ENCODE measurements at places on chromosomes 1 and 21. TPM values are rescaled to one million over a fixed set of nuclear protein-coding genes. Genes with fewer than 3 reads are reported as not detected.

DNA sequence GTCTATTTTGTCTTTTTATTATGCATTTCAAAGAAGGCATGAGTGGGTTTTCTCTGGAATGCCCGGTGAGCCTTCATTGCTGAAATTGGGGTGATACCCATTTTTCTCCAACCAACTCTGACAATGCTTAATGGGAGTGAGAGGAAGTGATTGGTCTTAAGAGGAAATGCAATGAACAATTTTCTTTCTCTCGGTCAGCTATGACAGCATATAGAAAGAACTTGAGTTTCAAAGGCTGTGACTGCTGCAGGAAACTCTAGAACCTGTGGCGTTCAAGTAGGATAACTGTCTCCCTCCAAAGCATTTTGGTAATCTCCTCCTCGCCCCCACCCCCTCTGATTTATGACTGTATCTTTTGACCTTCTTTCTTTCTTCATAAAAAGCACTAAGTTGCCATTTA lies 155.9 kb downstream of the LYPLAL1 start:
- no peak for DNase-seq

- no peak for DNase-seq
Observed at GRCh38 chr1:93774707-93775106, 93.1 kb upstream of the BCAR3 start.

GRCh38 chr1:243814718-243815117 lies 35.3 kb downstream of the AKT3 start:
- DNase-seq: no peak

DNA sequence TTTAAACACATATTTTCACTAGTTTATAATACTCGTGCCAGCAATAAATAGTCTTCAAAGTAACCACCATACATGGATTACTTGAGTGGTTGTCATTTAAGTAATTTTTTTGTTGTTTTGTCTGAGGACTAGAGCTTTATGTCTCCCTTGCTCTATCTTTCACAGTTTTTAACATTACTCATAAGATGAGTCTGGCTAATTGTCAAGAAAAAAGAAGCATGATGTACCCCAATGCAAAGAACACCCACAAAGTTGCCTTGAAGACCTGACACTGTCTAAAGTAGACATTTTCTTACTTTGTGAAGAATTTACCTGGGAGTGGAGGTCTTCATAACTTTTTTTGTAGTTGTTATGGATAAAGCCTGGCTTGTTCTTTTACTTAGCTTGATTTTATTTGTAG lies 210.4 kb upstream of the BRINP3 start:
- DNase-seq: no peak

Gene VWA5B1
- 1.5 TPM for polyA plus RNA-seq

DNA sequence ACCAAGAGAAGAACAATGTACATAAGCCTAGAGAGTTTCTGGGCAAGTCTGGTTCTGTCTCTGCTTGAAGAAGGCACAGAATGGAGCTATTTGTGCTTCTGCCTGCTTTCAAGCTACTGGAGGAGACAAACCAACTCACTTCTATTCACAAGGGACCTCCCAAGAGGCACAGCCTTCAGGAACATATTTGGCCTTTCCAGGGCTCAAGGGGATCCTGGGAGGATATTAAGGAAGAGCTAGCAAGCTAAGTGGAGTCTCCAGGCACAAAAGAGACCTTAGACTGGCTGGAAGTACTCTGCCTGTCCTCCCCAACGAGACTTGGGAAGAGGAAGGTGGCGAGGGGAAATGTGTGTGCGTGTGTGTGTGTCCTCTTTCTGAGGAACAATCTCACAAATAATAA lies at the start of gene OR6Y1:
Gene OR6Y1, minus strand, starts transcription at position 54 of the 400 bp plus-strand sequence. CDS start 6,300 bp downstream, outside the sequence.
- no peak for DNase-seq

GRCh38 chr1:159965263-159965662 lies 11.2 kb upstream of the SLAMF9 start:
- DNase-seq: no peak

DNA sequence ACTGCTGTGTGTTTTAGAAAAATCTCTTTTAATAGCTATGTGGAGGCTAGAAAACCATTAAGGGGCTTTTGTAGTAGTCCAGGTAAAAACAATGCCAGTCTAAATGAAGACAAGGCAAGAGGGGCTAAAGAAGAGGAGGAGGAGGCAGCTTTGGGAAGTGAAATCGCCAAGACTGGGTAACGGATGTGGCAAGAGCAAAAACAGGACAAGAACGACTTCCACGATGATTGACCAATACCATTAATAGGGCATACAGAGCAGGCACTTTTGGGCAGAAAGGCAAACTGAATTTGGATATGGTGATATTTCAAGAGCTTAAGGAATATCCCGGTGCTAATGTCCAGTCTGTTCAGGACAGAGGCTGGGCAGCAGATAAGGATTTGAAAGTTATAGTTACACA lies 22.0 kb downstream of the COA6 start:
- DNase-seq: no peak

GRCh38 chr21:40047993-40048730 lies 180.9 kb downstream of the PCP4 start:
- DNase-seq: no peak

Gene ADAM30
- not detected for polyA plus RNA-seq

- no peak for DNase-seq
Observed at GRCh38 chr1:207676153-207676552, 31.2 kb downstream of the CR1L start.

- DNase-seq: no peak
Observed at GRCh38 chr1:211133393-211133835, 534 bp downstream of the KCNH1 start.

DNA sequence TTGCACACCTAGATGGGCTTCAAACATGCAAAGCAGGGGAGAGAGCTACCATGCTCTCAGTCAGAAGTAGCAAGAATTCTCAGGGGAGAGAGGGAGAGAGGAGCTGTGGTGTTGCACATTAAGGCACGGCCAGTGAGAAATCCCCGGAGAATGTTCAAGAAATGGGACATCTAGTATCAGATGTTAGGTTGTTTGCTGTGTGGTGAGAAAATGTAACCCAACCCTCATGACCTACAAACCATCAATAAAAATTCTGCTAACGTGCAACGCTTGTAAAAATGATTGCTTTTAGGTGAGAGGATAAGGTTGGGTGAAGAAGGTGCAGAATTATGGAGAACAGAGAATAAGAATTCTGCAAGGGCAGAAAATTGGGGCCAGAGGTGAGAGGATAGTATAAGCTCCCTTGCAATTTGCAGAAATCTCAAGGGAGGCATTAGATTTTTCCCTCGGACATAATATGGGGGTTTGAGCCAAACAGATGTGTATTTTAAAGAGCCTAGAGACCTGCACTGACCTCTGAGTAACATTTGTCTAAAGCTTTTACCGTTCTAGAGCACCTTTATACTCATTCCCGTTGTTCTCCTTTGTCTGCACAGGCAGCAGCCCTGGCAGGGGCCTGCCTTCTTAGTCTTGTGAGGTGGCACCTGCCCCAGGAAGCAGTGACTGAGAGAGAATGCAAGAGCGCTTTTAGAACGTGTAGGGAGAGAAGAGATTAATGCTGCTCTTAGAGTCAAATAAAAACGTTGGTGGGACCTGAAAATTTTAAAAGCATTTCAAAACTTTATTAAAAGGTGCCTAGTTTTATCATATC lies 25.4 kb upstream of the KIAA0040 start:
- DNase-seq: no peak

Gene MEF2D
- 24.5 TPM for polyA plus RNA-seq

Gene CFAP298
- polyA plus RNA-seq: 75.6 TPM

GRCh38 chr21:36096398-36097290 lies 26.8 kb downstream of the CBR1 start:
- no peak for DNase-seq

Gene DNAH14
- 21.4 TPM for polyA plus RNA-seq

DNA sequence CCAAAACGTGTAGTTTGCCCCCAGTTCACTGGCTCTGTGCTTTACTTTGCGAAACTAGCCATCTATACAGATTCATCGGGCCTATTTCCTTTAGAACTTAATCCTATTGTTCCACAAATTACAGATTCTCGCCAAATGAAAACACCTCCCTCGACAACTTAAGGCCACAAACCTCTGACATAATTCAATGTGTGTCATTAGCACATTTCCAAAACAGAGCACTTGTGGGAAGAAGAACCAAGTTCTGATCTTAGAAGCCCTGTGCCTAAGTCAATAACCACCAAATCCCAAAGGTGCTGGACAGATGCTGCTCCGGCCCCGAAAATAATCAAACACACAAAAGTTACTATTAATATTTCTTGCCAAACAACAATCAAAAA lies 93.9 kb downstream of the SLC45A1 start:
- no peak for DNase-seq

- DNase-seq: no peak
Observed at GRCh38 chr1:51306950-51307349, 23.4 kb downstream of the TTC39A start.

DNA sequence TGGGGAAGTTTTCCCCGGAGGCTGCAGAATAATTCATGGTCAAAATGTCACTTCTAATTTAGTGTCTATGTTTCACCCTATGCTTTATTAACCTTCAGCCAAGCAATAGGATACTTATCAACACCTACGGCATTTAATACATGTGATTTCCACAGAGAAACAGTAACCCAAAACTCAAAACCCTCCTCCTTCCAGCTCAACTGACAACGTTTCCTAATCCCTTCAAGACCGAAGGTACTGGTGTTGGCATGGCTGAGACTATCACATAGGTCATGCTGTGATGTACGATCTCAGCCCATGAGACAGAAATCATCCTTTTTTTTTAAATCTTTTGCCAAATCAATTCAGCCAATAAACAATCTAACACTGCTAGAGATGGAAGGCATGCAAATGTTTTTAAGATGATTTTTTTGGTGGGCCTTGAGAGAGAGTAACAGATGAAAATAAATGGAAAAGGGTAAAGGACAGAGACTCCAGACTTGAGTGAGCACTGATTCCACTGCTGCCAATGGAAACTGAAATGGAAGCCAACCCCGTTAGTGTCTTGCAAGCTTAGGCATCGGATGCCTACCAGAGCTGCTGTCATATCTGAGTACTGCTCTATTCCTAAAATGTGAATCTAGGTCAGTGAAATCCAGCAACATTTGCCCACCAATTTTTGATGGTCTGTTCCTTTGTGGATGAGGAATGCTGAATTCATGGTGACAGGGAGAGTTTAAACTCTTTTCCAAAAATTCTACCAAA lies 63.4 kb upstream of the BCL10 start:
- DNase-seq: no peak

GRCh38 chr1:93576346-93576745 lies 105.3 kb downstream of the BCAR3 start:
- DNase-seq: no peak

- no peak for DNase-seq
Observed at GRCh38 chr1:246208105-246208504, 299.0 kb downstream of the SMYD3 start.

Gene ACKR1
- polyA plus RNA-seq: 0.29 TPM

Gene PROK1
- polyA plus RNA-seq: 0.22 TPM

GRCh38 chr1:242467556-242468145 lies 56.8 kb downstream of the PLD5 start:
- no peak for DNase-seq

Gene ERRFI1
- 20.1 TPM for polyA plus RNA-seq

Gene RIPPLY3
- polyA plus RNA-seq: 2.8 TPM

DNA sequence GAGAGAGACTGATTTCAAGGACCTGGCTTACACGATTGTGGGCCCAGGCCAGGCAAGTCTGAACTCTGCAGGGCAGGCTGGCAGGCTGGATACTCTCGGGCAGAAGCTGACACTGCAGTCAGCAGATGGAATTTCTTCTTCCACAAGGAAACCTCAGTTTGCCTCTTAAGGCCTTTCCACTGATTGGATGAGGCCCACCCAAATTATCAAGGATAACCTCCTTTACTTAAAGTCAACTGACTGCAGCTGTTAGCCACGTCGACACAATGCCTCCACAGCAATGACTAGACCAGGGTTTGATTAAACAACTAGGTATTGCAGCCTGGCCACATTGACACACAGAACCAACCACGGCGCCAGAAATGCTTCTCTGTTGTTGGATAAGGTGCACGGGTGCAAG lies 130.5 kb downstream of the PSMG1 start:
- DNase-seq: no peak

DNA sequence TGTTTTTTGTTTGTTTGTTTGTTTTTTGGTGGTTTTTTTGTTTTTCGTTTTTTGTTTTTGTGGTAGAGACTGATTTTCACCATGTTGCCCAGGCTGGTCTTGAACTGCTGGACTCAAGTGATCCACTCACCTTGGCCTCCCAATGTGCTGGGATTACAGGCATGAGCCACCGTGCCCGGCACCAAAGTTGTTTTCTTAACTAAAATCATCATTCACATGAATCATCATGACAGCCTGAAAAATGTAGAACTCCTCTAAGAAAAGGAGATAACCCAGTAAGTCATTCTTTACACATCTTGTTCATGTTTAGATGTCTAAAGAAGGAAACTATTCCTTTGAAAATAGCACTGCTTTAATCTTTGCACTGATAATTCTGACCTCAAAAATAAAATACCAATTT lies 37.5 kb downstream of the DISP1 start:
- no peak for DNase-seq

Measured in left renal cortex interstitium (tissue), 4 donors.